Upper lobe of left lung (tissue), 6 donors: ENCODE measurements at places on chromosomes 6 and 20.

- H3K4me1 ChIP-seq, result no peaks in the 10 kb centered on the region
- H3K36me3 ChIP-seq, result no peaks in the 10 kb centered on the region
- no peak overlapping the region for H3K4me3 ChIP-seq
- DNase-seq, result no peak
- no peaks in the 10 kb centered on the region for H3K27me3 ChIP-seq
Observed at GRCh38 chr20:63081351-63081750, 74.6 kb upstream of the BHLHE23 start.

DNA sequence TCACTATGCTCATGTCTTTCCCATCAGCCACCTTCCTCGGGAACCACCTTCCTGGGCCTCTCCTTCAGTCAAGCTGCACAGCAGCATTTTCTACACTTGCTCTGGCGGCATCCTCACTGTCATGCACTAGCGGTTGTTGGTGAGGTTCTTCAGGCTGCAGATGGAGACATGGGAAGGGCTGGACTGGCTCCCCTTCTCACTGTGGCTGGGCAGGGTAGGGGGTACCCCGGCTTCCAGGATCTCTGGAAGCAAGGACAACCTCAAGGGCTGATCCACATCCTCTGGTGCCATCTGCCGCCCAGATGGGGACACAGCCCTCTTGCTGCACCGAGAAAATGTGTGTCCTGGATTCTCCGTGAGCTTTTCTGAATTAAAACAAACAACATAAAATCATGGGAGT lies 180.1 kb upstream of the RNF24 start:
- H3K27me3 ChIP-seq, result no peaks in the 10 kb centered on the region
- no peak overlapping the region for H3K4me3 ChIP-seq
- no peaks in the 10 kb centered on the region for H3K4me1 ChIP-seq
- H3K36me3 ChIP-seq, result no peaks in the 10 kb centered on the region
- no peak overlapping the region for H3K27ac ChIP-seq
- no peak for DNase-seq

GRCh38 chr6:136950436-136951126 lies 28.5 kb downstream of the SLC35D3 start:
- H3K36me3 ChIP-seq, result no peaks in the 10 kb centered on the region
- no peaks in the 10 kb centered on the region for H3K4me1 ChIP-seq
- no peak overlapping the region for H3K4me3 ChIP-seq
- H3K27ac ChIP-seq, result no peak overlapping the region
- no peaks in the 10 kb centered on the region for H3K27me3 ChIP-seq

DNA sequence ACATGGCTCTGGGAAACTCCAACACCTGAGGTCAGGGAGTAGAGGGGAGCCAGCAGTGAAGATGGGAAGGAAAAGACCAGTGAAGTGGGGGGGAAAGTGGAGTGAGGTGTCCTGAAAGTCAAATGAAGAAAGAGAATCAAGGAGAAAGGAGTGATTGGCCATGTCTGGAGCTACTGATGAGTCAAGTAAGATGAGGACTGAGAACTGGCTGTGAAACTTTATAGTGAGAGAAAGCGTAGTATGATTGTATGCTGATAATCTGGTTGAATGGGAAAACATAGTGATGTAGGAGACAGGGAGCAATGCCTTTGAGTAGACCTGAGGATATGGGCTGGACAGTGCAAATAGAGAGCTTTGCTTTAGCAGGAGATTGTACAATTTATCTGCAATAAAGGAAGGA lies 183.6 kb upstream of the GMDS start:
- no peak for DNase-seq
- no peaks in the 10 kb centered on the region for H3K4me1 ChIP-seq
- H3K27ac ChIP-seq, result no peak overlapping the region
- no peaks in the 10 kb centered on the region for H3K36me3 ChIP-seq
- no peaks in the 10 kb centered on the region for H3K27me3 ChIP-seq
